ENCODE measurements at places on chromosomes 13 and 19. TPM values are rescaled to one million over a fixed set of nuclear protein-coding genes. Genes with fewer than 3 reads are reported as not detected.

Gene IRF2BP1
- 28.3 TPM for total RNA-seq

Gene RB1
- total RNA-seq = 31.0 TPM

Gene RNF6
- total RNA-seq = 17.5 TPM

Gene BEST2
- total RNA-seq = not detected

Gene ZNF571
- total RNA-seq = 3.9 TPM

Gene ZNF90
- total RNA-seq = 2.0 TPM

Gene ODAD3
- 1.3 TPM for total RNA-seq

Gene ELSPBP1
- total RNA-seq = not detected

Gene ZNF492
- 0.42 TPM for total RNA-seq

Gene NOVA2
- total RNA-seq = 1.8 TPM

Gene BRME1
- 3.3 TPM for total RNA-seq

Gene KLK14
- total RNA-seq = not detected

Gene ATG4D
- 15.3 TPM for total RNA-seq

Gene TMEM86B
- total RNA-seq = 1.5 TPM

Gene ENOX1
- total RNA-seq = 8.2 TPM

Gene MEF2B
- total RNA-seq = 0.21 TPM

Gene LILRA6
- total RNA-seq = 1.2 TPM

Gene PHLDB3
- 22.0 TPM for total RNA-seq

Gene KLF1
- not detected for total RNA-seq

Gene XPO4
- 28.8 TPM for total RNA-seq

Gene TNFRSF19
- 20.1 TPM for total RNA-seq

Gene PRRG2
- 0.78 TPM for total RNA-seq

Gene CERS1
- 14.1 TPM for total RNA-seq

Gene UGGT2
- total RNA-seq = 47.7 TPM

Gene NLRP5
- not detected for total RNA-seq

Gene UCHL3
- 19.2 TPM for total RNA-seq

Gene FARSA
- 36.6 TPM for total RNA-seq

Gene KCNK6
- total RNA-seq = 5.4 TPM

Gene ZNF540
- 10.5 TPM for total RNA-seq

Gene NLRP12
- total RNA-seq = 2.9 TPM

Gene PCDH20
- total RNA-seq = 0.21 TPM

All from tibial nerve (tissue), 4 donors.